Activated CD4-positive, alpha-beta T cell treated with anti-CD3 and anti-CD28 coated beads, Interleukin-2, amount 10 ng/mL, durations not matched to agents 7 days and 5 days (primary cell): ENCODE measurements at places on chromosomes 6 and 20. TPM values are rescaled to one million over a fixed set of nuclear protein-coding genes. Genes with fewer than 3 reads are reported as not detected.

Gene PHIP
- 33.9 TPM for total RNA-seq

Gene SSTR4
- not detected for total RNA-seq

Gene ULBP2
- total RNA-seq = 0.50 TPM

Gene COL21A1
- not detected for total RNA-seq

Gene MYL9
- 0.42 TPM for total RNA-seq

Gene TUBE1
- 14.9 TPM for total RNA-seq

Gene PLCB1
- 1.0 TPM for total RNA-seq

Gene TP53TG5
- not detected for total RNA-seq

Gene PTCRA
- total RNA-seq = not detected

Gene C20orf144
- 0.15 TPM for total RNA-seq

Gene FBXO5
- 91.1 TPM for total RNA-seq

Gene TXLNB
- 0.35 TPM for total RNA-seq

Gene FRS3
- total RNA-seq = 4.6 TPM

DNA sequence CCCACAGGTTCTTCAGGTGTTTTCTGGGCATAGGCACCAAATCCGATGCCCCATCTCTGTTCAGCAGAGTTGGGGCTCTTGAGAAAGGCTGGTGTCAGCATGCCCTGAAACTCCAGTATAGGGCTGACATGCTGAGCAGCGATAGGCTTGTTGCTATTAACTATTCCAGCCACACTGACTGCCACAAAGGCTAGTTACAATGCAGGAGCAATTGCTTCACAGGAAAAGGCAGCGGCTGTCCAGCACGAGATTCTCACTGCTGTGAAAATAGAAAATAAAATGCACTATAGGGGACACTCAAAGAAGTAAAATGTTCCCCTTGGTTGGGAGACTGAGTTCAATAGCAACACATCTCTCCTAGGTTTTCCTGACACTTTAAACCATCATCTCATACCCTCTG is 112.4 kb downstream of the BFSP1 start:
- DNase-seq = no peak
- H3K36me3 ChIP-seq = no peaks in the 10 kb centered on the region
- peaks cover 16% of the 10 kb centered on the region for H3K27me3 ChIP-seq
- H3K27ac ChIP-seq = no peak overlapping the region
- H3K4me3 ChIP-seq = no peak overlapping the region
- no peaks in the 10 kb centered on the region for H3K4me1 ChIP-seq

DNA sequence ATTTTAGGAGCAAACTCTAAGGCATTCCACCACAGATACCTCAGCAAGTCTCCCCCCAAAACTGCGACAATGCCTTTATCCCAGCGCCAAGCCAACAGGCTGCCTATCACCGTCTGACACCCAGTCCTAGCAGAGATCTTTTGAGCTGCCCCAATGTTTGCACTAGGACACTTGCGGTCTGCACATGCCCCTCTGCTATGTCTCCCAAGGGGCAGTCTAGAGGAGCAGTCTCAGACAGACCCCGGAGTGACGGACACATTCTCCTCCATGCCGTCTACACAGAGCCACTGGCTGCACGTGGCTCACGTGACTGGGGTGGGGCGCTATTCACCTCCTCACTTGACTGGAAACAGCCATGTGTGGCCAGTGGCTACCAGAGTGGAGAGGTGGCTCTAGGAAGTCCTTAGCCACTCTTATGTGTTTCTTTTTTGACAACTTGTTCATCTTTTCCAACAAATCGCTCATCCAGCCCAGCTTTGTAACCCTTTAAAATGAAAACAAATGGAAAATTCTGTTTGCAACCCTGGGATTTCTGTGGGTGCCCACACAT is 16.0 kb downstream of the DIDO1 start:
- H3K4me1 ChIP-seq = peaks cover 33% of the 10 kb centered on the region
- DNase-seq = no peak
- no peak overlapping the region for H3K27ac ChIP-seq
- H3K4me3 ChIP-seq = no peak overlapping the region
- peaks cover 65% of the 10 kb centered on the region for H3K36me3 ChIP-seq
- no peaks in the 10 kb centered on the region for H3K27me3 ChIP-seq

- no peak for DNase-seq
- H3K4me1 ChIP-seq = no peaks in the 10 kb centered on the region
- H3K4me3 ChIP-seq = no peak overlapping the region
These were observed 69.5 kb upstream of the FABP7 start for GRCh38 chr6:122709922-122710512.

DNA sequence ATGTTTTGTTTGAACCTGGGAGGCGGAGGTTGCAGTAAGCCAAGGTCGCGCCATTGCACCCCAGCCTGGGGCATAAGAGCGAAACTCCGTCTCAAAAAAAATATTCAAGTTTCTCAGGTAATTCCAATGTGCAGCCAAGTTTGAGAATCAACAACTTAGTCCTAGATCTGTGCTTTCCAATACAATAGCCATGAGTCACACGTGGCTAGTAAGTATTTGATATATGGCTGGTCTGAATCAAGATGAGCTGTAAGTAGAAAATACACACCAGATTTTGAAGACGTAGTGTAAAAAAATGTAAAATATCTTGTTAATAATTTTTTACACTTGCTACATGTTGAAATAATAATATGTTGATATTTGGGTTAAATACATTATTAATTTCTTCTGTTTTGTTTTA is 35.0 kb upstream of the BTBD3 start:
- no peak overlapping the region for H3K4me3 ChIP-seq
- no peak for DNase-seq
- H3K36me3 ChIP-seq = no peaks in the 10 kb centered on the region
- no peak overlapping the region for H3K27ac ChIP-seq
- H3K27me3 ChIP-seq = no peaks in the 10 kb centered on the region

- peaks cover 36% of the 10 kb centered on the region for H3K36me3 ChIP-seq
- no peak for DNase-seq
- H3K4me1 ChIP-seq = peaks cover 9% of the 10 kb centered on the region
- no peak overlapping the region for H3K27ac ChIP-seq
- H3K4me3 ChIP-seq = no peak overlapping the region
These were observed 24.7 kb upstream of the HINT3 start for GRCh38 chr6:125931733-125932450.

DNA sequence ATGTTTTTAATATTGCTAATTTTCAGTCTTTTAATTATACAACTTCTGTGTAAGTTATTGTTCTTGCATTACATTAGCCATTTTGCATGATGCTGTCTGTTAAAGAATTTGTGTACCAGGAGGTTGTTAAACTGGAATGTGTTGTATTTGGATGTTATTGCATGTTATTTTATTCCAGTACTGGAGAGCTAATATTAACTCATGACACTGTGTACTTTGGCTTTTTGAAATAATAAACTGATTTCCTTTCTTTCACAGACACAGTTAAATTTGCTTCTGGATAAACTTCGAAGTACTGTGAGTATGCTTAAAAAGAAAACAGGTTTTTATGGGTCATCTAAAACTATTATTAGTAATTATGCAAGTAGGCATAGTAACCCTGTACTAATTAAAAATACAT is 121.3 kb downstream of the MYO6 start:
- H3K27me3 ChIP-seq = peaks cover 2% of the 10 kb centered on the region
- H3K36me3 ChIP-seq = no peaks in the 10 kb centered on the region
- H3K4me3 ChIP-seq = no peak overlapping the region
- no peak for DNase-seq
- H3K4me1 ChIP-seq = no peaks in the 10 kb centered on the region
- no peak overlapping the region for H3K27ac ChIP-seq

DNA sequence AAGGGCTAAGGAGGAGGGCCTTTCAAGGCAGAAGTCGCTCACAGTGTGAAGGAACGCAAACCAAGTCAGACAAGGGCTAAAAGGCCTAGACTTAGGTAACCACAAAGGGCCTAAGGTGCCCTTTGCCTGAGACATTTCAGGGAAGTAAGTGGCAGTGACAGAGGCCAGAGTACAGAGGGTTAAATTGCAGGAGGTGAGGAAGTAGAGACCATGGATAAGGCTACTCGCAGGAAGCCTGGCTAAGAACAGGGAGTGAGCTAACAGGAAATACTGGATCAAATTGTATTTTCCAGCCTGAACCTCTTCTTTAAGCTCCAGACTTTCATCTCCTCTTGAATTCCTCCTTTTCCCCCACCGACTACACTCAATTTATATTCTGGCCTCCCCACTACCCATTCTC is 16.6 kb downstream of the ZHX3 start:
- no peaks in the 10 kb centered on the region for H3K4me1 ChIP-seq
- H3K4me3 ChIP-seq = no peak overlapping the region
- no peak for DNase-seq
- no peak overlapping the region for H3K27ac ChIP-seq
- H3K36me3 ChIP-seq = no peaks in the 10 kb centered on the region
- no peaks in the 10 kb centered on the region for H3K27me3 ChIP-seq

GRCh38 chr6:31935021-31935420 is 7.5 kb downstream of the C2 start:
- DNase-seq = no peak
- no peaks in the 10 kb centered on the region for H3K4me1 ChIP-seq

- no peak overlapping the region for H3K4me3 ChIP-seq
- no peak overlapping the region for H3K27ac ChIP-seq
- H3K27me3 ChIP-seq = no peaks in the 10 kb centered on the region
- no peak for DNase-seq
These were observed 342.8 kb downstream of the PTPRT start for GRCh38 chr20:42846784-42847490.

GRCh38 chr6:23175391-23175790 is 606.0 kb downstream of the HDGFL1 start:
- no peaks in the 10 kb centered on the region for H3K4me1 ChIP-seq
- no peak for DNase-seq
- H3K27ac ChIP-seq = no peak overlapping the region

GRCh38 chr20:37243076-37243936 is 18.3 kb downstream of the GHRH start:
- H3K36me3 ChIP-seq = peaks cover 32% of the 10 kb centered on the region
- H3K4me1 ChIP-seq = no peaks in the 10 kb centered on the region

DNA sequence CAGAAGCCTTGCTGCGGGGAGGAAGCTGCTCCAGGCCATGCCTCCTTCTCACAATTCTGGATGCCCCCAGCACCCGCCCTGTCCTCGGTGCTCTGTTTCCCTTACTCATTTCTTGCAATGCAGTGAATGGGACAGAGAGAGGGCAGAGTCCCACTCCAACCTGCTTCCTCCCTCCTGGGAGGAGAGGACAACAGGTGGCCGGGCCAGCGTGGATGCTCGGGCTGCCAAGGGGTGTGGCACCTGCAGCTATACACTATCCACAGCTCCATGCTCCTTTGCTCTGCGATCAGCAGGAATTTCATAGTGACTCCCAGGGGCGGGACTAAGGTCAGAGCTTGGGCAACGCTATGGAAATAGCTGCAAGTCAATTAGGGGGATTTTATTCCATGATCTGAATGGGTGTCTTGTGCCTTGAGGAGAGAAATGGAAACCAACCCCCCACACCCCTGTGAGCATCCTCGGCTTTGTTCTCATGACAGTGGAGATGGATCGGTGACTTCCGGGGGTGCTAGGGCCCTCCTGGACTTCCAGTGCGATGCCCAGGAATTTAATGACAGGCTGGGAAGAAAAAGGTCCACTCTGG is 192.5 kb downstream of the MYLK4 start:
- no peaks in the 10 kb centered on the region for H3K36me3 ChIP-seq
- H3K27ac ChIP-seq = no peak overlapping the region
- H3K27me3 ChIP-seq = peaks cover 84% of the 10 kb centered on the region
- peaks cover 6% of the 10 kb centered on the region for H3K4me1 ChIP-seq

DNA sequence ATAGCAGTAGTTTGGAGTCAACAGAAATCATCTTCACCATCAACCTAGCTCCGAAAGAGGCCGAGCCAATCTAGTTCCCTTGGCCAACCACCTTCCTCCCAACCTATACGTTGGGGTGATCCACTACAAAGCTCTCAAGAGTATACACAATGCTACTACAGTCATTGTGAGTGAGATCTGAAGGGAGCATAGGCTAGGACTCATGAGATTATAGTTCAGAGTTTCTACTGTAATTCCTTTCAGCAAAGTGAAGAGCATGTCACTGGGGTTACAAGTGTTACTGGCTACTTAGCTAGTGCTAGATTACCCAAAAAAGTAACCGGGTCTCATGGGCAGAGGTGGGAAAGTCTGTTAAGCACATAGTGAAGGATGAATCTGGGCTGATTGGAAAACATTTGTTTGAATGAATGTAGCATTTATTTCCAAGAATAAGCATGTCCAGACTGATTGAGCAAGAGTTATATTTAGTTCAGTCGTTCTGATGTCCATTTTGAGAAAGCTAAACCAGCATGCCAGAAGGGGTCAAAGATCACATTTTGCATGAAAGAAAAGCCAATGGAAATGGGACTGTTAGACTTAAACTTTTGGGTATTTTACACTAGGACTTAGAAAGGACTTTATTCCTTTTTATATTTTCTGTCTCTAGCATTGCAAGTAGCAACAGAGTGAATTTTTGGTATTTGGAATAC is 10.5 kb upstream of the ESR1 start:
- DNase-seq = no peak
- no peaks in the 10 kb centered on the region for H3K36me3 ChIP-seq
- no peaks in the 10 kb centered on the region for H3K4me1 ChIP-seq
- H3K27ac ChIP-seq = no peak overlapping the region
- no peak overlapping the region for H3K4me3 ChIP-seq

- H3K4me3 ChIP-seq = peak overlapping the region; percentile 79
- DNase-seq = no peak
- peaks cover 38% of the 10 kb centered on the region for H3K4me1 ChIP-seq
- no peaks in the 10 kb centered on the region for H3K27me3 ChIP-seq
- peaks cover 26% of the 10 kb centered on the region for H3K36me3 ChIP-seq
These were observed 1.3 kb downstream of the CEP85L start for GRCh38 chr6:118649918-118650581.

DNA sequence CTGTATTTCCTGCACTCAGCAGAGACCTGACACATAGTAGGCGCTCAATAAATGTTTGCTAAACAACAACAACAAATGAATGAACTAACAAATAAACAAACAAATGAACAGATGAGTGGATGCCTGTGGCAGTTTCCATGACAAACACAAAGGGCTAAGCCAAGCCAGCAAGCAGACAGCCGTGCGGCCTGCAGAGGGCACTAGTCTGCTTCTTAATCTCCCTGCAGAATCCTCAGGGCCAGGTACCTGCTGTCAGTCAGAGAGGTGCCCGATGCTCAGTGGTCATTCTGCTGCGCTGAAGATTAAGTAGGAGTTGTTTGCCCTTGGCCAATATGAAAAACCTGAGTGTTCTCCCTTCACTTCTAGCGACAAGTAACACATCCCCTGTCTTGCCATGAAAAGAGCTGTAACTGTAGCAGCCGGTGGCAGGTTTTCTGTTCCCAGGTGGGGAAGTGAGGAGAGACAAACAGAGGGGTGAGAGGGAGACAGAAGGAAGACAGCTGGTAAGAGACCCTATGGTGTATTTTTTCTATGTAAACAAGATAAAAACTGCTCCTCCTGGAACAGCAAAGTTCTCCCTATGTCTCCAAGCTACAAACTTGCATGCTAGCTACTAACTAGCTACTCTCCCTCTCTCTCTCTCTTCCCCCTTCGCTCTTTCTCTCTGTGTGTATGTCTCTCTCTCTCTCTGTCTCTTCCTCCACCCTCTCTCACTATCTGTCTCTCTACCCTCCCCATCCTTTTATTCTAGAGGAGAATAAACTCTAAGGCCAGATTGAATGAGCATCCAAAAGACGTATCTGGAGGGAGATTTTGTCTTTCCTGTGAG is at the start of gene MC3R:
MC3R (plus strand) TSS at position 779 of the 829 bp plus-strand sequence. CDS start 112 bp downstream, outside the sequence.
- peak; percentile 52 for DNase-seq
- H3K27ac ChIP-seq = no peak within 1 kb of the TSS
- peaks cover 15% of the 10 kb centered on the region for H3K27me3 ChIP-seq
- no peaks in the 10 kb centered on the region for H3K4me1 ChIP-seq
- H3K4me3 ChIP-seq = no peak within 1 kb of the TSS
